Right kidney (tissue), 9 donors: ENCODE measurements at places on chromosomes 11 and 22.
A peak's percentile ranks its signal among the peaks of the same experiment; 100 is the strongest.

DNA sequence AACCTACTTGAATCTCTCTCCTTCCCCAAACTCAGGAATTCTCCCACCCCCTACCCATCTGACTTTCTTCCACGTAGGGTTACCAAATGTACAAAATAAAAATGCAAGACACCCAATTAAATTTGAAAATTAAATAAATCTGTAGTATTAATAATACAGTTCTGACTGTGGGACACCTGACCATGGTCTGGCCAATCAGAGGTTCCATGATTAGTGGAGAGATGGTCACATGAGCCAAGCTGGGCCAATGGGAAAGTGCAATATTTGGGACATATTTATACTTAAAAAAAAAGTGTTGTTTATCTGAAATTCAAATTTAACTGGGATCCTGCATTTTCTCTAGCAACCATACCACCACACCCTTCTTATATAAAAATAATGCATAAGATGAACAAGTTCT lies 29.8 kb upstream of the ASPHD2 start:
- no peak for DNase-seq

- no peak for DNase-seq
Observed at GRCh38 chr11:62575837-62576236, 2.1 kb upstream of the EEF1G start.

- no peak for DNase-seq
Observed at GRCh38 chr11:14228356-14228755, 130.6 kb downstream of the RRAS2 start.

- no peak for DNase-seq
Observed at GRCh38 chr11:89490602-89490980, 584 bp downstream of the NOX4 start.

- DNase-seq: no peak
Observed at GRCh38 chr11:69839516-69839915, 20.3 kb upstream of the FGF3 start.

DNA sequence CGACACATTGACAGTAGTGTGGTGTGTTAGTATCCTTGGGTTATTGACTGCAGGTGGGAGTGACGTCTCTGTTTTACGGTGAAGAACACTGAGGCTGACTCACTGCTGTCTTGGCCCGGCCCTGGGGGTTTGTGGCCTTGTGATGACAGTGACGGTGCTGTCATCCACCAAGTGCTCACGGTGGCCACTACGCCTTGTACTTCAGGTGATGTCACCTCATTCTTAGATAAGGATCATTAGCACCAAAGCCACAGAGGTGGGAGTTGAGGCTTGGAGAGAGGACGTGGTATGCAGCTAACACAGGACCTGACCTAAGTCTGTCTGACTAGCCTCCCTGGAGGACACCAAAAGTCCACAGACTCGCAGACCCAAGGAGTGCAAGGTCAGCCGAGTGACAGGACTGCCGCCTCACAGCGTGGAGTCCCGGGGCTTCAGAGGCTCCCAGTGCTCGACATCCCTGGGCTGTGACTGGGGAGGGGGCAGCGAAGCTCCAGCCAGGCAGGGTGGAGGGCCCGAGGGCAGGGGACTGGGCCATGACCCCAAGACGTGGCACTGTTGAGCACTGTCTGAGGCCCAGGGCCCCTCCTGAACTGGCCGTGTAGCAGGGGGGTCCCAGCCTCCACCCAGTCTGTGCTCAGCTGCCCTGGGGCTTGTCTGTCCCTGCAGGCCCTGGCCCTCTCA lies 56.5 kb downstream of the NAT10 start:
- no peak for DNase-seq

DNA sequence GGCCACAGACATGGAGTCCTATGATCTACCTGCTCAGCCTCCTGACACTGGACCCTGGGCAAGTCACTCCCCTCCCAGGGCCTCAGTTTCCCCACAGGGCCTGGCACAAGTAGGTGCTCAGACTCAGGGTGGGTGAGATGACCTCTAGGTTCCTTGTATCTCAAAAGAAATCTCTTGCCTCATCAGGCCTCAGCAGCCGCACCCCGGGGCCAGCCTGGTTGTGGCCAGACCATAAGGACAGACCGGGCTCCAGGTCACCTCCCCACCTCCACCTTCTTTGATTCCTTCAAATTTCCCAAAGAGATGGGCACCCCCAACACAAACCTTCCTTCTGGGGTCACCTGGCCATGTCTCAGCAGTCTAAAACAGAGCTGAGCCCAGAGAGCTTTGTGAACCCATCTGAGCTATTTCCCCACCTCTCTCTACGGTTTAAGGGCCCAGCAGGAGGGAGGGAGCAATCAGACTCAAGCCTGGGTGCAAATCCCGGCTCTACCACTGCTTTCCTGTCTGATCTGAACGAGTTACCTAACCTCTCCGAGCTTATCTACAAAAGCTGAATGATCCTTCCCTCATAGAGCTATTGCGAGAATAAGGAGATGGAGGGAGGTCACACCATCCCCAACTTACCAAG lies 2.5 kb upstream of the APOL4 start:
- DNase-seq: no peak

- DNase-seq: no peak
Observed at GRCh38 chr22:44091021-44091721, 67.1 kb downstream of the PARVB start.

GRCh38 chr11:93113824-93114223 lies 84.0 kb downstream of the SLC36A4 start:
- DNase-seq: no peak

DNA sequence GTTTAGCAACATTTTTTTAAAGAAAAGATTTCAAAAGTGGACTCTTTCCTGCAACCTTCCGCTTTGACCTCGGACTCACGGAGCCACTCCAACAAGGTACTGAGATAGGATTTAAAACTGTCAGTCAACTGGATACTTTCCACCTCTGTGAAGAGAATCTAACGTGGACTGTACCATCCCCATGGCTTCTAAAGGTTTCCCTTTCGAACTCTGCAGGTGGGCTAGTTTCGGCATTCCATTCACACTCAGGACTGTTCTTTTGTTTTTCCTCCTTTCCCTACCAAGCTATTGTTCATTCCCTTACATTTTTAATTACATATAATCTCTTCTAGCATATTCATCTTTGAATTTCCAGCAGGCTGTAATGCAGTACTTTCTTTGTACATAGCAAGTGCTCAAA lies 88.5 kb upstream of the AKIP1 start:
- DNase-seq: no peak

DNA sequence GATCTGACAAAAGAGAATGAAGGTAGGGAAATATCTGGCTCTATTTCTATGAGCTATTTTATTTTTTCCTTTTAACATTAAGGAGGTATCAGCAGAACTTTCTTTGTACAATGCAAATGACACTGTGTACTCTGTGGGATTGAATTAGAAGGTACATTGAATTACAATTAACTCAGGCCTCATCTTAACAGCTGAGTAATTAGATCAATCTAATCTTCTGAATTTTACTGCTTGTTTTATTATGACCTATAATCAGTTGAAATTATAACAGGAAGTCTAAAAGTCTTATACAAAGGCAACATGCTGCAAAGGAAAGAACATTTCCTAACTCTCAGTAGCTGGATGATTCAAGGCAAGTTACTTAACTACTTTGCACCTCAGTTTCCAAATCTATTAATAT lies 69.8 kb downstream of the RELT start:
- DNase-seq: no peak

DNA sequence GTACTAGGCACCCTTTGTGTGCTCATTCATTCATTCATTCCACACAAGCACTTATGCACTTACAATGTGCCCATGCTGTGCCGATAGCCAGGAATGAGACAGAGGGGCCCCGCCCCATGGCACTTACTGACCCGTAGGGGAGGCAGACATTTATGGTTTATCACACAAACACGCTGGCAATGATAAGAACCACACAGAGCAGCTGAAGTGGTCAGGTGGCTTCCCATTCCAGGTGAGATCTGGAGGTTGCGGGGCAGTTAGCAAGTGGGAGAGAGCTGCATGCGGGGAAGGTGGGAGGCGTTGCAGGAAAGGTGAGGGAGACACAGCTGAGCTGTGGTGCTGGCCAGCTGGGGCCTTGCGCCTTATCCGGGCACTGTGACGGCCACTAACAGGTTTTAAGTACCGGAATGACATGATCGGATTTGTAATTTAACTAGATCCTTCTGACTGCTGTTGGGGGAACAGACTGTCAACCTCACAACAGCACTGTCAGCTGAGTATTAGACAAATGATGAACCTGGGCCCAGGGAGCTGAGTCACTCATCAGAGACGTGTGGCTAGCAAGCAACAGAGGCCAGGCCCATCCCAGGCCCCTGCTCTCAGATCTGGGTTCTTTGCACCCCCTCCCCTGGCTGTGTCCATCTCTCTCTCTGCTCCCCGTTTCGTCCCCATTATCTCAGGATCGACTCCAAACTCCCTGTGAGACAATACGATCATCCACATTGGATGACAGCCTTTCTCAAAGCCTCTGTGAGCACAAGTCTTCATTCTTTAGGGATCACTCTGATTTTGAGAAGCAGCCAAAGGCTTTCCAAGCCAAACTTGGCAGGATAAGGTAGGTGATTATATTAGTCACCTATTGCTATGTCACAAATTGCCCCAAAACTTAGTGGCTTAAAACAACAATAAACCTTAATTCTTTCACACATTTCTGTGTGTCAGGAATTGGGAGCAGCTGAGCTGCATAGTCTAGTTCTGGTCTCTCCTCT lies 28.4 kb downstream of the RASD2 start:
- no peak for DNase-seq

GRCh38 chr11:66218846-66219620 lies 49.4 kb upstream of the RAB1B start:
- no peak for DNase-seq

GRCh38 chr11:86124251-86125233 lies 55.7 kb upstream of the PICALM start:
- DNase-seq: no peak

DNA sequence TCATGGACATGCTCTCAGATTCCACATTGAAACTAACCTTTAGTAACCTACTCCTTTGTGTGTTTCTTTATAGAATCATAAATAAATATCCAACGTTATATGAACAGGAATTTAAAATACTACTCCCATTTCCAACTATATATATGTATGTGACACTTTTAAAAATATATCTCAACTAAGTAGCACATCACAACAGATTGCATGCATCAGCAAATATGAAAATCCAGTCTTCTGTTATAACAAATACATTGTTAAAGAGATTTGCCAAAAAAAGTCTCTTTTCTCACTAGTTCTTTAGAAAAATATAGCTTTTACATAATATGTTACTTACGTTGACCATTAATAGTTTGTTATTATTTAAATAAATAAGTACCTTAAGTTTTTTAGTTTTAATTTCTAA lies 1608.6 kb upstream of the RAG2 start:
- DNase-seq: no peak

GRCh38 chr11:61162092-61162941 lies 1.1 kb upstream of the VPS37C start:
- no peak for DNase-seq

DNA sequence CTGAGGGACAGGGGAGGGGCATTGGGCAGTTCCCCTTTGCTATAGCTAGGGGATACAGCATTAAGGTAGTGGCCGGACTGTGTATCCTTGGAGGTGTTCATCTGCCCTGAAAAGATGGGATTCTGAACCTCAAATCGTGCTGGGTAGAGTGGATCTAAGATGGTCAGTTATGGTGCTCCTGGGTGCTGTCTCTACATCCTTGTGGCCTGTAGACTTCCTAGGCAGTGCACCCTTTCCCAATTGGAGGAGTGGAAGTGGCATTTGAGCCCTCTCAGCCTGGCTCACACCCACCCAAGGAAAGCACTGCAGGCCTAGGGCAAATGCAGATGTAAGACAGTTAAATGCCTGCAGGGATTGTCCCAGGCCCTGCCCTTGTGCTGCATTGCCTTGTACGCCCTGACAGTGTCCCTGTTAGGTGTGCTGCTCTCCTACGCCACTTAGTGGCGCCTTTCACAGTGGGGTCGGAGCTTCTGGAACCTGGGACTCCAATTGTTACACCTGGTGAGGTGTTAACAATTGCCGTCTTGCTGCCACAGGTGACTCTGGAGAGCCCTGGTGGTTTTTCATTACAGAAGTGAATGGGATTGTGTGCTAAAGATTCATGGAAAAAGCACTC lies 35.0 kb downstream of the PPFIBP2 start:
- DNase-seq: no peak

DNA sequence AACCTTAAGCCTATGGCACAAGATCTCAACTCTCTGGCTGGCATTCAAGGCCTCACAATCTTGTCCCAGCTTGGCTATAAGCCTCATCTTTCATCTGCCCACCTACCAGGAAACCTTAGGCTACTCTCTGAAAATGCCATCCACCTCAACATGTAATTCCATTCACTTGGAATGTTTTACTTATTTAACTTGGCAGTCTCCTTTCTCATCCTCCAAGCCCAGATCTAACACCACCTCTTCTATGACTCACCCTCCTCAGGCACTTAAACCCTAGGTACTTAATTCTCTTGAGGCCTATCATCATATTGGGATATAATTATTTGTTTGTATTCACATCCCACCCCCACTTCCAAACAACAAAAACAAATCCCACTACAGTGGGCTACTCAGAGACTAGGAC lies 15.0 kb downstream of the POGLUT3 start:
- no peak for DNase-seq

GRCh38 chr11:125063429-125064043 lies 431 bp downstream of the SLC37A2 start:
- DNase-seq: peak; percentile 37

DNA sequence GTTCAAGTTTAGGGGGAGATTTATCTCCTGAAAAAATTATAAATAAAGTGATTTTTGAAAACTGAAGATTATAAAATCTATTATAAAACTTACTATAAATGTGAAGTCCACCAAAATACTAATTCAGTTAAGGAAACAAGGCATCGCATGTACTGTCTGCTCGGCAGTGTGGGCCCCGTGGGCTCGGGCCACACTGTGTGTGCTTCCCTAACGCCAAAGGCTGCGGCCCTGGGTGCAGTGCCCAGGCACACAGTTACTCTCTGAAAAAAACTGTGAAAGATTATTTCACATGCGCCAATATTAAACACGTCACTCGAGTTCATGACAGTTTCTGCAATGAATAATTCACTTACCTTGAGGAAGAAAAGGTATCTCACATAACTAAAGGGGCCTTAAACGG lies 39.8 kb downstream of the BRD1 start:
- no peak for DNase-seq

DNA sequence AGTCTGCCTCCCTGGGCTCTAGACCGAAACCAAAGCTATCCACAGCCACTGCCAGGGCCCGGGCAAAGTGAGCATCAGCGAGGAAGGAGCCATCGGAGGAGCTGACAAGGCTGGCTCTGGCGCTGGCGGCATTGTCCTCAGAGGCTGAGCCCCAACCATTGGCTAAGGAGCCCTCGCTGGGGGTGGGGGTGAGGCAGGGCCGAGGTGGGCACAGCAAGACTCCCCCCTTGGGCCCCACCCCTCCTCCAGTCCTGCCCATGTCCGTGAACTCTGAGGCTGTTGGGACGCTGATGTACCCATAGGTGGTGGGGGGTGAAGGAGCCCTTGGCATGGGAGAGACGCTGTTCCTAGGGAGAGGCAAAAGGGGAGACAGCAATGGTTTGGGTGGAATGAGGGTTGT lies 11.2 kb downstream of the ROBO4 start:
- DNase-seq: no peak
